Activated CD4-positive, alpha-beta T cell treated with anti-CD3 and anti-CD28 coated beads, Interleukin-2, amount 10 ng/mL, durations not matched to agents 7 days and 5 days (primary cell): ENCODE measurements at places on chromosomes 1 and 21.
A peak's percentile ranks its signal among the peaks of the same experiment; 100 is the strongest.

- no peak for DNase-seq
Measured at GRCh38 chr21:24205319-24205718, 1402.0 kb downstream of the MRPL39 start.

DNA sequence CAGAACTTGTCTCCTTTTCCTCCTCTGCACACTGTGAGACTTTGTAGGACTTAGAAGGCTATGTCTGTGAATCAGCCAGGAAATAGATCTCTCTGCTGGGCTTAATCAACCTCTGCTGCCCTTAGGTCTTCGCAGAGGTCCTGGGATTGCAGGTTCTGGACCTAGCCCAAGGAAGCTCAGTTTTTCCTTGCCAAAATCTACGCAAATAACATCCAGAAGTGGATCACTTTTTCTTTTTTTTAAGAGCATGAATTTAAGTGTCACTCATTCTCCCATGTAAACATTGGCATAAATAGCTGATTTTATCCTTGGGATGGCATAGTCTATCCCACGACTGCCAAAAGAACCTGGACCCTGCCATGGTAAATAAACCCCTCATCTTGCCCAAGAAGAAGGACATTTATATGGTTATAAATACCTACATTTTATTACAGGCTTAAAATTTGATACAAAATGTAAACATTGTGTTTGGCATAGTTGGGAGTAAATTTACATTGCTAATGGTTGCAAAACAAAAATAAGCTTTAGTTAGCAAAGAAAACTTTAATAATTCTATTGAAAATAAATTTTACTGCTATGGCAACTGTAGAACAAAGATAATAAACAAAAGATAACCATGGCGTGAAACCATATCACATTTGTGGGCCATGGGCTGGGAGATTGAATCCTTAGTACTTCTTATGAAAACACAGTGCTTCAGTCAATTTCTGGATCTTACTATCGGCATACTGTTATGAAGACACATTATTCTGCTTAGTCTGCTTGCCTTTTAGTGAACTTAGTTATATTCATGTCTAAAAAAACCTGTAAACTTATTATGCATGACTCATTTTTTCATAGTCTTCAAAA is 24.5 kb upstream of the DISC1 start:
- no peak for DNase-seq

GRCh38 chr1:200971955-200972711 is 51.4 kb downstream of the KIF21B start:
- peak; percentile 68 for DNase-seq

- DNase-seq = no peak
Measured at GRCh38 chr21:32192291-32193097, 86.4 kb downstream of the MIS18A start.

GRCh38 chr1:67431869-67432578 is 1.8 kb upstream of the SERBP1 start:
- no peak for DNase-seq

DNA sequence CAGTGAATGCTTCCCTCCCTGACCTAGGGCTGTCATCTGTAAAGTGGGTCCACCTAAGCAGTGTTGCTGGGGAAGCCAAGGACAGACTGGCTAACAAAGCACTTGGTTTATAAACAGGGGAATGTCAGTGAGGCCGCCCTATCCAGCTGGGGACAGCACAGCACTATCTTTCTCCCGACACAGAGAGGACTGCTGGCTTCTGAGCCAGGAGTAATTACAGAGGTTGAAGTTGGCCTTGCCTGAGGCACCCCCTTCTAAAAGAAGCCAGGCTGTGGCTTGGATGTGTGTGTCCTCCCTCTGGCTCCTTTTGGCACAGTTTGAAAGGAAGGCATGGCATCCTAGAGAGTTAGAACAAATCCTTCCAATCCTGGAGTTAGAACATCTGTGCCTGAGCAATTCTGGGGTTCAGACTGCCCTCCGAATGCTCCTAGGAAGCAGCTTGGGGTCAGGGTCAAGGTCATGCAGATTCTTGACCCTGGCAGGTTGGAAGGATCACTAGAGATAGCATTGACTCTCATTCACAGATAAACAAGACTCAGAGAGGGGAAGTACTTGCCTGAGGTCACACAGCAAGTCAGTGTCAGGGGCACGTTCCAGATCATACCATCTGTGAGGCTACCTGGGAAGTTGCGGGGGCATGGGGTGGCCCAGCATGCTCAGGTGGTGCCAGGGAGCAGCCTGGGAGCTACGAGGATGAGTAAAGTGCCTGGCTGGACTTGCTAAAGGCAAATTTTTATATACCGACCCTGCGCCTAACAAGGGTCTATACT is 1.3 kb upstream of the LDLRAP1 start:
- no peak for DNase-seq

DNA sequence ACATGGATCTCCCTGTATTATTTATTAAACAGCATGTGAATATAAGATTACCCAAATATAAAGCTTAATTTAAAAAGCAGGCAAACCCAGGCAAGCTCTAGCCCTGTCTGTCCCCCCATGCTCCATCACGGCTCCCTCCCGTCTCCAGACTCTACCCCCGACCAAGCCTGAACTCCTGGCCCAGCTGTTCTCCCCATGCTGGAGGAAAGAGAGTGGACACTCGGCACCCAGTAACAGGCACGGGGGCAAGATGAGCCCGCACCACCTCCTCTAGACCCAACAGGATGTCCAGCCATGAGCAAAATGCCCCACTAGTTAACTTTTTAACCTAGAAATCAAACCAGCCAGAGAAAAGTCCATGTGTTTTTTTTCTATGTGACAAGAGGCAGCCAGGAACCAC is 19.3 kb downstream of the SLC19A1 start:
- DNase-seq = no peak
